HFFc6 (cell line): ENCODE measurements at places on chromosomes 2 and 18. TPM values are rescaled to one million over a fixed set of nuclear protein-coding genes. Genes with fewer than 3 reads are reported as not detected.
A peak's percentile ranks its signal among the peaks of the same experiment; 100 is the strongest.

DNA sequence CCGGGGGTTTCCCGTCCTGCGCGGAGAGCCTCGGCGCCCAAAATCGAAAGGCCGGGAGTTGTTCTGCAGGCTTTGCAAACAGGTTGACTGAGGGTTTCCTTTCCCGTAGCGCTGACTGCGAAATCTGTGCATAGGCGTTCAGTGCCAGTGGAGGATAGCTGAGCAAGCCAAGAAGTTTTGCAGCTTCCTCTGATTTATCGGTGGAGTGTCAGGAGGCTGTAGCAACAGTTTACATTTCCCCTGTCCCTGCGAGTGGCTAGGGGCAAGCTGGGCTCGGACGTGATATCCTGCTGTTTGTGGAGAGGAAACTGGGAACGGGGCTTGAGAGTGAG, 694 bp downstream of the THSD7B start:
- no peak for DNase-seq

GRCh38 chr2:54666634-54667265, 56.7 kb upstream of the EML6 start:
- peak; percentile 5 for DNase-seq

- no peak for DNase-seq
Observed at GRCh38 chr2:50415392-50415791, 616.5 kb downstream of the NRXN1 start.

- DNase-seq, result no peak
Observed at GRCh38 chr2:156340377-156340776, 7.9 kb upstream of the NR4A2 start.

GRCh38 chr2:8437228-8437948, 244.5 kb upstream of the ID2 start:
- no peak for DNase-seq

DNA sequence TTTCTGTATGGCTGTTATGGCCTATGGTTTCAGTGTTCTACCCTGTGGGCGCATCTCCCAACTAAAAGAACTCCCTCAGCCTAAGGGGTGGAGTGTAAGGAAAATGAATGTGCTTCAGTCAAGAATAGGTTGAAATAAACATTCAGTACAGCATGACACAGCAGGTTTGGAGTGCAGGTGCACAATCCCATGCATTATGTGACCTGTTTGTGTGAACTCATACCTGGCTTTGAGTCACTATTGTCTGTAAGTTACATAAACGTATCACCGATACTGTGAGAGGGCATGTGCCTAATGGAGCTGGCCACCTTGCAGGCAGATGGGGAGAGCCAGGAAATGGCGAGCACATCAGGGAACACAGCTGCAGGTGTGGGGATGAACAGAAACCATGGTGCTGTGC, 216.0 kb downstream of the DSEL start:
- DNase-seq, result no peak

DNA sequence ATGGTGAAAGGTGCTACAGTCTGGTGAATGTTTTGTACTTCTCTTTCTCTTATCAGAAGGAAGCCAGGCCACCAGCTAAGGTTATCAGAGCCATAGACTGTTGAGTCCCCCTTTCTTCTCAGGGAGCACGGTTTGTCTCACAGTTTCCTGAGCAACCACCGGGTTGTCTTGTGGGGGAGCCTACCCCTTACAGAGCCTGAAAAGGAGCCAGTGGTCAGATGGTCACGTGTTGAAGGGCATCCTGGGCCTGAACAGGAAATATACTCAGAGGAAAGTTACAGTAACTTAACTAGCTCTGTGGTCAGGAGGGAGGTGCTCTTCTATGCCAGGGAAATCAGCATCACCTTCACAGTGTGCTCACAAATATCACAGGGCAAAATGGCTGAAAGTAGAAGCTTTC, 11.6 kb downstream of the CD28 start:
- no peak for DNase-seq

TMEM163 gene
- total RNA-seq, result not detected in 2 replicates

LHCGR gene
- total RNA-seq, result not detected in 3 replicates

FBLN7 gene
- 1.9 to 7.3 TPM (median 1.9 TPM) in 3 replicates for total RNA-seq

CXCR1 gene
- not detected in 3 replicates for total RNA-seq
